BE2C (cell line): ENCODE measurements at places on chromosomes 16 and 17.
A peak's percentile ranks its signal among the peaks of the same experiment; 100 is the strongest.

DNA sequence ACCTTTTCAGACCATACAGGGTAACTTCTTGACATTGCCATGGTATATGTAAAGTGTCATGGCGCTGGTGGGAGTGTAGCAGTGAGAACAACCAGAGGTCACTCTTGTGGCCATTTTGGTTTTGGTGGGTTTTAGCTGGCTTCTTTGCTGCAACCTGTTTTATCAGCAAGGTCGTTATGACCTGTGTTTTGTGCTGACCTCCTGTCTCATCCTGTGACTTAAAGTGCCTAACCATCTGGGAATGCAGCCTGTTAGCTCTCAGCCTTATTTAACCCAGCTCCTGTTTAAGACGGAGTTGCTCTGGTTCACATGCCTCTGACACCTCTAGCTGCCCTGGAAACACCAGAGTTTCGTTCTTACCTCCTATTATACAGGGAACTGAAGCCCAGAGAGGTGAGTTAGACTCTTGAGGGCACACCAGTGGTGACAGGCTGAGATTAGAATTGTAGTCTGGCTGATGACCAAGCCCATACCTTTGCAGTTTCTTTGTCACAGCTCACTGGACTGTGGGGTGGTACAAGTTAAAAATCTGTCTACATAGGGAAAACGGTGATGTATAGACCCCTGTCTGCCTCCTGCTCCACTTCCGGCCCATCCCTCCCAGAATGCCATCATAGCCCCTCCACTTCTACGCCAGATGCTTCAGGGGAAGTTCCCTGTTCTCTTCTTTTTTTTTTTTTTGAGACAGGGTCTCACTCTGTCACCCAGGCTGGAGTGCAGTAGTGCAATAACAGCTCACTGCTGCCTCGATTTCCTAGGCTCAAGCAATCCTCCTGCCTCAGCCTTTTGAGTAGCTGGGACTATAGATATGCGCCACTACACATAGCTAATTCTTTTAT lies 21.0 kb downstream of the KSR1 start:
- DNase-seq, result no peak

DNA sequence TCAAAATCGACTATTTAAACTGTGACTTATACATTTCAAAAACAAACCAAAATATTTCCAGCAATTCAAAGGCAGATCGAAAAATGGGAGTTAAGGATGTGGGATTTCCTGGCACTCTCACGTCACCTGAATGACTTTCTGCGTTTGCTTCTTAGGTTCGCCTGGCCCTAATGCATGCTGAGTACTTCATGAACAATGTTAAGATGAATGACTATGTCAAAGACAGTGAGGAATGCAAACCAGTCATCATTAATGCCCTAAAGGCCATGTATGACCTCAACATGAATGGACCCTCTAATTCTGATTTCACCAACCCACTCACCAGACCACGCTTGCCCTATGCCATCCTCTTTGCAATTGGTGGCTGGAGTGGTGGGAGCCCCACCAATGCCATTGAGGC lies 7.3 kb downstream of the KLHL10 start:
- no peak for DNase-seq

DNA sequence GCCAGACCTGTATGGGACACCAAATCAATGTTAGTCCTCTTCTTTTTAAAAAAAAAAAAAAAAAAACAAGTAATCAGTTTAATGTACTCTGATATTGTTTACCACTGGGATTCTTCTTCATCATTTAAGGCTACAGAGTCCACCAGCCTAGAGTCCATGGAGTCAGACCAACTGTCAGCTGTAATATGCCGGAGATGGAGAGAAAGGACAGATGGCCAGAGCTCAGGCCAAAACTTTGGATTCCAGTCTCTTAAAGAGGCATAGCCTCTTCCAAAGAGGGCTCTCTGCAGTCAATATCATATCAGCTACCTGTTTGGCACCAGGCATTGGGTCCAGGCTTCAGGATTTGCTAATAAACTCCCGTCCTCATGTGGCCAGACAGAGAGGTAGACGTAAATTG lies 469.6 kb upstream of the HSBP1 start:
- no peak for DNase-seq

DNA sequence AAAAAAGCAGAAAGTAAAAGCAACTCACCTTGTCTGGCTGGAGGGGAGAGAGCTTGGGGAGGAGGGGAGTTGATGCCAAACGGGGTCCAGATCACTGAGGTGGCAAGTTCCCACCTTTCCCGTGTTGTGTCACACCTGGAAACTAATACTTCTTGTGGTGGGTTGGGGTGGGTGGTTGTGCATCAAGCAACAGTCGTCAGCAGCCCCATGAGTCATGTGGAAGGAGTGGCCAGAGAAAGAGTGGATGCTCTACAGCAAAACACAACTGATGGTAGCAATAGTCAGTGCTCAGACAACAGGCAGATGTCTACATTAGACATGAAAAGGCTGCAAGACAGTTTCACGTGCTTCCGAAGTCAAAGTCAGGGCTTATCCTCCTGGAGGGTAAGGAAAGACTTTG lies 35.4 kb downstream of the ARSG start:
- DNase-seq, result no peak

DNA sequence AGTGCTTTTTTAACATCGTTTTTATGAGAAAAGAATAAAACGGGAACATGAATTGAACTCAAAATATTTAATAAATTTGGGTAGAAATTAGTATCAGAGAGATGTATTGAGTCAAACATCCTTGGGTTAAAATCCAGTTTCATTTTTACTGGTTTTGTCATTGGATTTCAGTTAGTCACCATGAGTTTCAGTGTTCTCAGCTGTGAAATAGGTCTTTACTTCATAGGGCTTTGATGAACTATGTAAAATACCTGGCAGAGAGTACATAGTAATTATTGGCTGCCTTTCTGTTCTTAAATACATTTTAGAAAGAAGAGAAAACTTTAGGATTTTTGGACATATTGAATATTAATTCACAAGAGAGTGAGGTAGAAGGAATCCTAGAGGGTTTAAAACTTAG lies 105.8 kb downstream of the TANC2 start:
- DNase-seq, result no peak

DNA sequence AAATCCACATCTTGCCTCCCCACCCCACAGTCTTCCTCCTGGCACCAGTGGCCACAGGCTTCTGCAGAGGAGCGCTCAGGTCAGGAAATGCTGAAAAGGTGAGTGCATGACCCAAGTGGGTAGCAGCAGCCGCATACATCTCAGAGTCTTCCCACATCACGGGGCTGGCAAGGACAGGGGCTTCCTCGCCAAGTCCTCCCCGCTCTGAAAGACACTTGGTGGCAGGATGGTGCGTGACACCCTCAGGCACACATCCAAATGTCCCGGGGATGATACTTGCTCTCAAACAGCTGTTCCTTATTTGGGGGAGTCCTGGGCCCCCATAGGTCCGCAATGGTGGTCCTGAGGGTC lies 8.8 kb upstream of the SLC16A5 start:
- no peak for DNase-seq

- DNase-seq, result no peak
Measured at GRCh38 chr16:23570992-23571632, 13.6 kb downstream of the UBFD1 start.

- no peak for DNase-seq
Measured at GRCh38 chr16:31213877-31214707, at the start of gene TRIM72. Gene TRIM72, plus strand, starts transcription at chr16:31214119. Its CDS starts 620 bp downstream, at chr16:31214739.

- DNase-seq, result peak; percentile 60
Measured at GRCh38 chr17:7579001-7579833, at the start of gene CD68. Gene CD68, plus strand, starts transcription at chr17:7579638. Its CDS starts 40 bp downstream, at chr17:7579678.

DNA sequence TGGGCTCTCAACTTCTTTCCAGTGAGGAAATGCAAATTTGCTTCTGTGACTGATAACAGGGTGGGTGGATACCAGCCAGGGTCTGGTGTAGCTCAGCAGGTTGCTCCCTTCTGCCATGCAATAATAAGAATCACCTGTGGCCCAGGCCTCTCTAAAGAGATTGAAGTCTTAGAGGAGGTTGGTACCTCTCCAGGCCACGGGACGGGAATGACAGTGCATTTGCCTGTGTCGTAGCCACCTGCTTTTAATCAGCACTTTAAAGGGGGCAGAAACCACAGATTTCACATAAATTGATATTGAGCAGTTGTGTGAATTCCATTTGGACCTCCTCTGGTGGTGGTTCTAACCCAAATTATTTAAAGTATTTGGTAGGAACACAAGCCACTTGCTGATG lies 246.9 kb downstream of the PRKCA start:
- DNase-seq, result no peak

- DNase-seq, result no peak
Measured at GRCh38 chr16:51407921-51408320, 256.9 kb upstream of the SALL1 start.

GRCh38 chr16:52389045-52389444 lies 157.9 kb downstream of the TOX3 start:
- DNase-seq, result no peak

GRCh38 chr16:87897521-87898505 lies 28.5 kb upstream of the SLC7A5 start:
- DNase-seq, result peak; percentile 40

DNA sequence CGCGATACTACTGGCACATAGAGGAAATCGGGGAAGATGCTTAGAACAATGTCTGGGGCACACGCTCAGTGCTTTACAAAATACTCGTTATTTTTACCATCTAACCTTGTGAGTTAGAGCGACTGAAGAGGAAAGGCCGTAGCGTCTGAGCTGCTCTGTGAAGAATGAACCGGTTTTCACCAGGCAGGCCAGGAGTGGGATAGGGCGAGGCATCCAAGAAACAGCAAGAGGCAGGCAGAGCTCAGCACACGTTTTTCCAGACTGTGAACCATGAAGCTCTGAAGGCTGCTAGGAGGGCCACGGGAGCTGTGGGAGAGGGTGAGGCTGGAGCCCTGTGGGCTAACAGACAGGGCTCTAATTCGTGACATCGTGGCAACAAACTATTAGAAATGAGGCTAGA lies 95.5 kb downstream of the MRM3 start:
- DNase-seq, result no peak
